ENCODE measurements at places on chromosomes 3 and 15.

- no peak for DNase-seq
Measured at GRCh38 chr3:126895178-126896066, 87.5 kb upstream of the PLXNA1 start.

GRCh38 chr3:185460719-185461350 lies 38.0 kb downstream of the TMEM41A start:
- no peak for DNase-seq

DNA sequence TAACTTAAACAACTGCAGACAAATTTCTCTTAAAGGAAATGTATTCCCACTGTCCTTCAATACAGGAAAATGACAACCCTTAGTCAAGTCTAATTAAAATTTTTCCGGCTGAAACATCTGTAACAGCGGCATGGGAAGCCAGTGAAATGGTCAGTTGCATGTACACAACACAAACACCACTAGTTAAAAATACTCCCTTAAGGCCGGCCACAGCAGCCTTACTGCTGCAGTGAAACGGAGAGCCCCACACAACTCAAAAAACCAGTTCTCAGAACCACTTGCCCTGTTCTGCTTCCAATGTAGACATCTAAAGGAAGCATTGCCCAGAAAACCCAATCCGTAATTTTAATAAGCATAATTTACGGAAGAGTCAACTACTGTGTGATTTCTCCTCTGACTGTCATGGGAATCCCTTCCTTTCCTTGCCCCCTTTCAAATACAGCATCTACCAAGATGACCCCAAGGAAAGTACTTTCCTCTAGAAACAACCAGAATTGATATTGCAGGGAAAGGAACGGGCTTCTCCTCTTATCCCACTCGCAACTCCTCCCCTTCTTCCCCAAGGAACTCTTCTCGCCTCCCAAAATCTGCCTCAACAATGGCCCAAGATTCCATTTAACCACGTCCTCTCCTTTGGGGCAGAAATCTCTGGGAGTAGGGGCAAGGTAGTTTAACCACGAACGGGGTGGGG lies 1.6 kb downstream of the FBN1 start:
- DNase-seq, result no peak

DNA sequence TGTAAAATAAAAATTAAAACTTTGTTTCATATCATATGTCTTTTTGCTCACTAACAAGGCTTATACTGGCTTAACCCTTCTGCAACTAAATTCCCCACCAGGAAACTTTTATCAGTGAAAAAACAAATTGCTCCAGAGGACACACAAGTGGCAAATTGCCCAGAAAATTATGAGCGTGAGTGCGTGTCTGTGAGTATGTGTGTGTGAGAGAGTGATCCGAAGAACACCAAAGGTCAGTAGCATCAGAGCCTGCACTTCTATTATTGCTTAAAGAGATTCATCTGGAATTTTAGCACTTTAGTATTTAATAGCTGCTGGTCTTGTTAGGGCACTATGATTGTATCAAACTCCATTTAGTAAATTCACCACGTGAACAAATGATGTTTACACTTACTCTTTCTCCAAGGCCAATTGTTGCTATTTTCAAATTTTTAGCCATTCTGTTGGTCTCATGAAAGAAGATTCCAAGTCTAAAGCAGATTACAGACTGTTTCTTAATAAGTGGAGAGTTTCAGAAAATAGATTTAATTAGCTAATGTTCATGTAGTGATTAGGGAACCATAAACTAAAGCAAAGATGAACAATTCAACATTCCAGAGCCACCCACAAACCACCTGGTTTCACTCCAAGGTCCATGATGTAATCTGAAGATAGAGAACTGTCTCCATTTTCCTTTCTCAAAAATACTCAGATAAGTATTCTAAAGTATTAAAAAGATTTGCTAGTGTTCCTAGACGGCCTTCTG lies 91.1 kb upstream of the IL12A start:
- DNase-seq, result no peak

GRCh38 chr15:71444866-71445590 lies 329.8 kb downstream of the THSD4 start:
- no peak for DNase-seq

DNA sequence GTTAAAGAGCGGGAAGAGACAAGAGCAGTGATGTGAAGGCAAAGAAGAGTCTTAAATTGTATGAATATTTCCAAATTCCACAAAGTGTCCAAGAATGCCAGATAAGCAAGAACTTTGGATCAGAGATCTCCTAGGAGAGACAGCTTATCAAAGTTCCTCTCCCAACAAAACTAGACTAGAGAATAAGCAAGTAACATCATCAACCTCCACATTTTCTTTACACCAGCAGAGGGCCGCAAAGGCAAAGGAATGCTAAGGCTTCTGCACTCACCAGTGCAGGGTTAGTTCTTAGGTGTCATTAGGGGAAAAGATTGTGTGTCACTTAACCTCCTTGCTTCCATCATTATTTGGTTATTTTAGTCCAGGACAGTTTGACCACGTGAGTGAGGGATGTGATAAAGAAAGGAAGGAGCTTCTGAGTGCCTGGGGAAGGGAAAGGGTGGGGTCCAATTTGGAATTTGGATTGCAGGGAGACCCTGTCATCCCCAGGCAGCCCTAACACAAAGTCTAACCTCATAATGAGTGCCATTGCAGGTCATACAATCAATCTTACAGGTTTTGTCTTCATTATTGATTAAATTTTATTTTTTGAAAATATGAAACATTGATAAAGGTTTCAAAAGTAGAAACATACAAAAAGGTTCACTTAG lies 7.5 kb upstream of the CMTM6 start:
- DNase-seq, result no peak

Data from cerebellar nuclear complex (tissue), 1 donor.